ENCODE measurements at places on chromosomes 6 and 20. TPM values are rescaled to one million over a fixed set of nuclear protein-coding genes. Genes with fewer than 3 reads are reported as not detected.
A peak's percentile ranks its signal among the peaks of the same experiment; 100 is the strongest.

- no peak for DNase-seq
Measured at GRCh38 chr20:31542963-31543362, 28.7 kb downstream of the HM13 start.

GRCh38 chr20:54195483-54196472 lies 12.1 kb upstream of the PFDN4 start:
- DNase-seq, result no peak

DNA sequence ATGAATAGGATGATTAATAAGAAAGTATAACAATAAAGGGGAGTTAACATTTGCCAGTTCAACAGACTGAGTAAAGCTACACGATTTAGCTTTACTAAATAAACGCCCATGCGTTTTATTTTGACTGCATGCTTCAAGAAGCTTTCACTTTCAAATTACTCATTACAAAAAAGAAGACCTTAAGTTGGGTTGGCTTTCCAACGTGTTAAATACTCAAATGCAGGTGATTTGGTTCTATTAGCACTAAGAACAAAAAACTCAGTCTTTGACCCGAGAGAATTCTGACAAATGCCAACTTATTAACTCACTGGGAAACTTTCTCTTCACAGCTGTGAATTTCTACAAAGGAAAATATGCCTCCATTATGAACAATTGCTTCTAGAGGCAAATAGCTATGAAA lies 24.8 kb downstream of the RNF146 start:
- DNase-seq, result no peak

- no peak for DNase-seq
Measured at GRCh38 chr6:99080191-99080590, 132.4 kb upstream of the FBXL4 start.

- no peak for DNase-seq
Measured at GRCh38 chr6:73290435-73290834, 27.4 kb upstream of the KHDC1 start.

GRCh38 chr20:4666001-4666479 lies 55.7 kb upstream of the PRND start:
- DNase-seq, result no peak

GRCh38 chr6:168514216-168514615 lies 73.2 kb downstream of the SMOC2 start:
- DNase-seq, result peak; percentile 64

DNA sequence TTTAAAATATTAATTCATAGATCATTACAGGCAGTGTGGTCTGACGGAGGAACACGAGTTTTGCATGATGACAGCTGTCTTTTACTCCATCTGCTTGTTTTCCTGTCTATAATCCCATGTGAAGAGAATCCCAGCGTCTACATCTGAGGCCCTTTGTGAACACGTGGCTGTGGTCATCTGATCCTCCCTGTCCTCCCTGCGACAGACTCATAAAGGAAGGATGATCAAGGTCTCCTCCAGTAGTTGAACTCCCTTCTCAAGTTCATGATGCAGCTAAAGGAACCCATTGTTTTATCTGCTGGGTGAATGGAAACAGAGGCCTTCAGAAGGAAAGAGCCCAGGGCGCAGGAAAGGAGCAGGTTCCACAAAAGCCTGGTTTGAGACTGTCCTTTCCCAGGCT lies 435.8 kb upstream of the JARID2 start:
- no peak for DNase-seq

DNA sequence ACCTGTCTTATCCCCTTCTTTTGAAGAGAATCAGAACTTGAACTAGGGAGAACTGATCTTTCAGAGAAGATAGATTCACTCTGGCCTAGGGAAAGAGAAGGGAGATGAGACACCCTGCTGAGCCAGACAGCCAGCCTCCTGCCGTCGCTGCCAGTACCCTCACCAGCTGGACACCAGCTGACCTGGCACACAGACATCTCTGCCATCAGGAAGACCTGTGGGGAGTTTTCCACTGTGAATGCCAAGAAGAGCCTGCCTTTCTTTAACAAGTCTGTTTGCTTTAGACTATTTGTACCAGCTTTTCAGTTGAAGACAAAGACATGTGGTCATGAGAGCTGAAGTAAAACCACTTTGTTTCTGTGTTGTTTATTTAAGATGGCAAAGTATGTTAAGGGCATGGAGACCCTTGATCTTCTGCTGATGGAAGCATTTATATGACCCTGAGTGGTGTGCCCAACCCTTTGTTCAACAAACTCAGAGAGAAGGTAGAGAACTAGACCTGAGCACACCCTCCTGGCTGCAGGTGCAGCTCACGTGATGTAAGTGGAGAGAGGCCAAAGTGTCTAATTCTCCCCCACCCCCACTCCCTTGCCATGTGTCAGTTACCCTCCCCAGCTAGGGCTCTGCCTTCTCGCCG lies 82.3 kb upstream of the SLC24A3 start:
- DNase-seq, result no peak

GRCh38 chr6:247351-247750 lies 44.9 kb upstream of the DUSP22 start:
- no peak for DNase-seq

GRCh38 chr20:44026647-44027342 lies 112.1 kb downstream of the TOX2 start:
- DNase-seq, result no peak

GRCh38 chr6:254016-254415 lies 38.3 kb upstream of the DUSP22 start:
- DNase-seq, result no peak

GRCh38 chr6:148617530-148617929 lies 129.3 kb upstream of the UST start:
- no peak for DNase-seq

DNA sequence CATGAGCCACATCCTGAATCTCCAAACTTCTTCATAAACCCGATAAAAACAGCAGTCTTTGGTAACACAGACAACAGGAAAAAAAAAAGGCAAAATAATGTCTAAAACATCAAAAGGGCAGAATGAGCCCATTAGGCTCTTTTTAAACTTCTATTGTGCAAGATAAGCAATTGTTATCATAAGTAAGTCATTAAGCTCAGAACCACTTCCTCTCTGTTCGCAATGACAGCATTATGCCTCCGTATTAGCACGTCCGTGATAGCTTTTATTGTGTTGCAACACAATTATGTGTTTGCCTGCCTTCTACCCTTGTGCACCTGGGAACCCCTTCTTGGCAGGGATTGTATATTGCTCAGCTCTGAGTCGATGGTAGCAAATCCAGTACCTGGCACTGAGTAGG lies 147.1 kb downstream of the LRFN2 start:
- DNase-seq, result no peak

DNA sequence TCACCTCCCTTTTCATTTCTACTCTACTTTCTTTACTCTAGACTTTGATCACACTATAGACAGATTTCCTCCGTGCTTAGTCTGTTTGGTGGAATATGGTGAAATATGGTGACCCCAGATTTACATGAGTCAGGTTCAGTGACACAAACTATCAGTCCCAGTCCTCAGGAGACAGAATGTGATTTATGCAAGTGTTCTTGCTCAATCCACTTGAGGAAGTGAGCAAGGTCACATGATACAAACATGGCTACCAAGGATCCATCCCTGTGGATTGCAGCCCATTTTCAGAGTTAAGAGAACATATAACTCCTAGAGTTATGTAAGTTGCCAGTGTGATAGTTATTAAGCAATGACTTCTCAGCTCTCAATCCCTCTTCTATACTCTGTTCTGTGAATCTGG lies 23.7 kb upstream of the TSHZ2 start:
- no peak for DNase-seq

GRCh38 chr20:25539742-25540672 lies 45.3 kb downstream of the NINL start:
- no peak for DNase-seq

- no peak for DNase-seq
Measured at GRCh38 chr6:11460001-11460668, 77.4 kb upstream of the TMEM170B start.

GRCh38 chr6:144590532-144590931 lies 305.4 kb downstream of the UTRN start:
- no peak for DNase-seq

- DNase-seq, result peak; percentile 37
Measured at GRCh38 chr20:57651881-57652605, 31.8 kb upstream of the ZBP1 start.

DNA sequence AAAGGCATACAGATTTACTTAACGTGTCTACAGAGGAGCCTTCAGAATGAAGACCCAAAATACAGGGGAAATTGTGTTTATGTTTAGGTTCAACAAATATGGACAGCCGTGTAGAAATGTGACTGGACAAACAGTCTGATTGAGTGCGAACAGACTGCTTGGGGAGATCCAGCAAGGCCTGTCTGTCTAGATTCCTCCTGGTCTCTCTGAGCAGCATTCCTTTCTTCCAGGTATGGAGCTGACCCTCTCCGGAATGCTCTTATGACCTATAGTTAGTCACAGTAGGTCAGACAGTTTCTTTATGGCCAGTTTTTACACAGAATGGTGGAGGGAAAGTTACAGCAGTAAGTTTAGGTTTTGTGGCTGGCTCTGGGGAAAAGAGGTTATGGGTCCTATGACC lies 9.0 kb downstream of the RIN2 start:
- no peak for DNase-seq

DNA sequence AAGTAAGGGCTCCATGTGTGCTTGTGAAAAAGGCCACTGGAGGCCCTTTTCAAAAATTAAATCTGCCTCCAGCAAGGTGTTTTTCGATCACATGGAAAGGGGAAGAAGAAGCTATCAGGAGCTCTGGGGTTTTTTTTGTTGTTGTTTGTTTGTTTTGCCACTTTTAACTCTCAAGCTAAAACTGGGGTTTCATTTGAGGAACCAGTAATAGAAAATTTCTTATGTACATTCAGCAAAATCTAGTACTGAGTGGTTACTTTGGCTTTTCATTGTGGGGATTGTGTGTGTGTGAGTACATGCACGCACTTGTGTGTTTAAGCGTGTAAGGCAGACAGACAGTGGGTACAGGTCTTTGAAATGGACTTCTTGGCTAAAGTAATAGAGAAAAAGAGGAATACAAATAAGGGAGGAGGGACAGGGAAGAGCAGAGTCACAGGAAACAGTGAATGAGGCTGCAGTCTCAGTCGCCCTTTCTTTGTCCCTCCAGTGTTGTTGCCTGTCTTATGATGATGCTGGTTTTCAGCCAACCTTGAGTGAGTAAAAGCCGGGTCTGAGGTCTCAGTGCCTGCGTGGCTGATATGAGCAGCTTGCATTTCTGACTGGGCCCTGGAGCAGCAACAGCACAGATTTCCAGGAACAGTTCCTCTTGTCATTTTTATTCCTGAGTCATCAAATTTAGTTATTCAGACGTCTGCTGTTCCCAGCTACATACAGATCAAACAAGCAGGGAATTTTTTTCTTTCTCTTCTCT lies 26.2 kb downstream of the SLC16A10 start:
- no peak for DNase-seq

GRCh38 chr20:47973519-47974233 lies 188.4 kb upstream of the SULF2 start:
- no peak for DNase-seq

DNA sequence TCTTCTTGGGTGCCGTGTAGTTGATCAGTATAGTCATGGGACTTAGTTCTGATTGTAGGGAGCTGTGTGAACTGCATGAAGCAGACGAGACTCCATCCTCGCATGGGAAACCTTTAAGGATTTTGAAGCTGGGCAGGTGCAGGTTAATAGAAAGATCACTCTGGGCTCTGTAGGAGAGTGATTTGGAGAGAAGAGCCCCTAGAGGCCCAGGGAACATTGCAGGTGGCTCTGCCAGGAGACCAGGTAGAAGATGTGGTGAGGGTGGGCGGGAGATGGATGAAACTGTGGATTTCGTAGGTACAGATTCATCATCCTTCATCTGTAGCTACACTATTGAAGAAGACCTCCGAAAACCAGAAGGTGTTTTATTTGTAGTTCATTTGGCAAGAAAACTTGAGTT lies 53.3 kb downstream of the UTRN start:
- DNase-seq, result no peak

GRCh38 chr6:4964675-4965561 lies 38.9 kb downstream of the RPP40 start:
- no peak for DNase-seq

DNA sequence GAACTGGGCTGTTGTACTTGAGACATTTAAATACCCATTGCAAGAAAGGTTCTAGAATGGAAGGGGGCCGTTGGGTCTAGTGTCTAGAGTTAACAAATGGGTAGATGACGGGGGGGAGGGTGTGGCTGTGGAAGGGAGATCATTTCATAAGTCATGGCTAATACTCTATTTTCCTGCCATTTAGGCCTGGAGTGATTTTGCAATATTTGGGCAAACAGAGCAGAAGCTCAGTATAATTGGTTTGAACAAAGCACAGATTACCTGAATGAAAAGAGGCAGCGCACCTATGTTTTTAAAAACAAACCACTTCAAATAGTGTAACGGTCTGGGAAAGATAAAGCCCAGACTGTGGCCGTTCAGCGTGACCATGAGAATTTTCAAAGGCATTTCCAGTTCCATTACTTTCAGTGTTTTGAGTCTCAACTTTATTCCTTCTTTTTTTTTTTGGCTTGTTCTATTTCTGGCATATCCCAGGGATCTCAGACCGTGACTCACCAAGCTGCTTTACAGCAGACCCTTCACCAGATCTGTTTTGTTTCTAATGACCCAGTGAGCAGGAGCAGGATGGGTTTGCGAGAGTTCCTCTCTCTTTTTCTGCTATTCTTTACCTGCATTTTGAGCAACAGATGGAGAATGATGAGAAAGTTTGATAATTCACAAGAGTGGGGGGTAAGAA lies 73.7 kb downstream of the LYRM2 start:
- no peak for DNase-seq

DNA sequence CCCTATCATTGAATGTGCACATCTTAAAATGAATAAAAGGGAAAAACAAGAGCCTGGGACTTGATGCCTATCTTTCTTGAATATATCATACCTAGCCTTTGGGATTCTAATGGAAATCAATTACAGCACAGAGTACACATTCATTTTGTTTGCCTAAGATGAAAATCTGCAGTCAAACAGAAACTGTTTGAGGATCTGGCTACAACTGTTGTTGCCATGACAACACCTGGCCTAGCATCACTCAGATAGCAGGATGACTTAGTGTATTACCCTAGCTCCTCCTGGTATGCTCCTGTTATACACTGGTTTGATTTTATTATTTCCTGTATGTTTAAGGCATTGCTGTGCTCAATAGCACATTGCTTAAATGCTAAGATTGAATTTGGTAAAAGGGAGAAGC lies 71.5 kb upstream of the LAMP5 start:
- DNase-seq, result no peak

DNA sequence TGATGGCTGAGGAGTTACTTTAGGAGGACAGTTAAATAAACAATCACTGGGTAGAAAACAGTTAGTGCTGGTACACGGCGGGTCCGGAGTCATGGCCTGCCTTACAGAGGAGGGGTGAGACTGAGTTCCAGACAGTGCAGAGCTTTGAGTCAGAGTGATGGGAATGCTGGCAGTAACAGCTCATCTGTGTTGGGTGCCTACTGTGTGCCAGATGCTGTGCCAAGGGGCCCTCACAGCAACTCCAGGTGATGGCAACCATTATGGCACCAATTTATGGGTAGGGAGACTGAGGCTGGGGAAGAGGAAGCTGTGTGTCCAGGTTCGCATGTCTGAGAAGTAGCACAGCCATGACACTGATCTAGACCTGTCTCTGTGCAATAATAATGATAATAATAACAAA lies 132.6 kb downstream of the CEBPB start:
- DNase-seq, result no peak

The TBXT gene
- total RNA-seq, result not detected

The EMILIN3 gene
- total RNA-seq, result 2.0 TPM

The ANGPT4 gene
- 0.99 TPM for total RNA-seq

The DUSP15 gene
- 4.7 TPM for total RNA-seq

The PTCRA gene
- total RNA-seq, result 0.55 TPM

The RAB32 gene
- 13.6 TPM for total RNA-seq

The PROKR2 gene
- total RNA-seq, result not detected

The PRDM13 gene
- total RNA-seq, result not detected

The SLC17A9 gene
- 10.1 TPM for total RNA-seq

The NAPB gene
- 14.6 TPM for total RNA-seq

The ZSCAN26 gene
- total RNA-seq, result 16.9 TPM

The NKX2-4 gene
- total RNA-seq, result not detected

The BPIFA1 gene
- total RNA-seq, result not detected

The MAP7 gene
- total RNA-seq, result 37.0 TPM
